ENCODE measurements at places on chromosomes 6 and 20.

- DNase-seq: no peak
These were observed 27.8 kb upstream of the SMIM28 start for GRCh38 chr6:138349891-138350290.

GRCh38 chr6:127178746-127179145 lies 60.3 kb downstream of the RSPO3 start:
- DNase-seq: no peak

DNA sequence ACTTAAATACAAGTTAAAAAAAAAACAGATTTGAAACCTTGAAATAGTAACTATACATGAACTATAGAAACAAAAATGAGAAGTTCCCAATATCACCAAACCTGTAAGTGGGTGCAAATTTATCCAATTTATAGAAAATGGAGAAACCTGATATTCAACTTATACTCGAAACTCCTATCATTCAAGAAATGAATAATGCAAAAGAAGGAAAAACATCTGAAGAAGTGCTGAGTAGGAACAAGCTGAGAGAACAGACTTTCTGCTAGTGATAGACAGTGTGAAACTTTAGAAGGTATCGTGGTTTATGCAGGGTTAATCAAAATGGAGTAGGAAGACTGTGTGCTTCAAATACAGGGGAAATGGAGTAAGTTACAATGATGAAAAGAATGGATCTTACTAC lies 4.5 kb downstream of the GPR63 start:
- no peak for DNase-seq

DNA sequence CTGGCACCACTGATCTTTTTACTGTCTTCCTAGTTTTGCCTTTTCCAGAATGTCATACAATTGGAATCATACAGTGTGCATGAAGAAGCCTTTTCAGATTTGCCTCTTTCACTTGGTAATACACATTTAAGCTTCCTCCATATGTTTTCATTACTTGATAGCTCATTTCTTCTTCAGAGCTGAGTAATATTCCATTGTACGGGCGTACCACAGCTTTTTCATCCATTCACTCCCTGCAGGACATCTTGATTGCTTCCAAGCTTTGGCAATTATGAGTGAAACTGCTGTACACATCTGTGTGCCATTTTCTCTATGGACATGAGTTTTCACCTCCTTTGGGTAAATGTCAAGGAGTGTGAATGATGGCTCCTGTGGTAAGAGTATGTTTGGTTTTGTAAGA lies 46.2 kb upstream of the LY86 start:
- DNase-seq: no peak

- DNase-seq: no peak
These were observed 95.1 kb upstream of the SASH1 start for GRCh38 chr6:148247386-148248063.

DNA sequence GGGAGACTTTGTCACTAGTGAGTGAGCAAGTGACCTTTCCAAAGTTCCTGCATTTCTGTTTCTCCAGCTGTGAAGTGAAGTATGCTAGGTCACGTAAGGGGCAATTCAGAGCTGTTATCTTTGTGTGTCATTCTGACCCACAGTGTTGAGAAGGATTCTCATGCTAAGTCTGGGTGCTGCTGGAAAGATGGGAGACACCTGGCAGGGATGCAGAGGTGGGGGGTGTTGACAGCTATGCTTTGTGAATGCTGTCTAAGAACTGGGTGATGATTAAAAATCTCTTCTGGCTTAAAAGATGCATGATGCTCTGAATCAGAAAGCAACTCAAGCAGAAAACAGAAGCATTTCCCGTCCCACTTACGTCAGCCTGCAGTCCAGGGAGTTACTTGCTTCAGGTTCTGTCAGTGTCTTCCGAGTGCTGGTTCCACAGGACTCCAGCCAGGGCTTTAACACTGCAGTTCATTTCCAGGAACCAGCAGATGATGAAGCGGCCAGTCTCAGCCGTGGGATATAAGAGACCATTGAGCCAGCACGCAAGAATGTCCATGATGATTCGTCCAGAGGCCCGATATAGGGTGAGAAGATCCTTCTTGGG lies 30.9 kb upstream of the ASXL1 start:
- no peak for DNase-seq

- no peak for DNase-seq
These were observed 297.4 kb downstream of the HIVEP2 start for GRCh38 chr6:142647449-142648035.

GRCh38 chr6:146946559-146946958 lies 257.7 kb upstream of the STXBP5 start:
- no peak for DNase-seq

DNA sequence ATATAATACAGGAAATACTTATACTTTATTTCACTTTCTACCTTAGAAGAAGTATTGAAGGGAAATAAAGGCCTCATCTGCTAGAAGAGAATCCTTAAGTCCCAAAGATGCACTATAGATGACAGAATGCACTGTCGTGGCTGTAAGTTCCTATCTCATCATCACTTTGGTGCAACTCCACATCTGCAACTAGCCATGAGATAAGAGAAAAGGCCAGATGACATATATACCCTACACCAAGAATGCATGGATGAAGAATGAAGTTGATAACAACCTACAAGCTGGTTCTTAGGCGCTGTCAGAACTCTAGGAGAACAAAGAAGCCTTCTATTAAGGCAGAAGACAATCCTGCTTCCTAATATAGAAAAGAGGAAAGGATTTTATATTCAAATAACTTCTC lies 11.6 kb upstream of the PLN start:
- no peak for DNase-seq

- no peak for DNase-seq
These were observed 40.4 kb downstream of the UNC5CL start for GRCh38 chr6:40998661-40999060.

GRCh38 chr20:19210391-19211155 lies 1.9 kb upstream of the SLC24A3 start:
- DNase-seq: no peak

DNA sequence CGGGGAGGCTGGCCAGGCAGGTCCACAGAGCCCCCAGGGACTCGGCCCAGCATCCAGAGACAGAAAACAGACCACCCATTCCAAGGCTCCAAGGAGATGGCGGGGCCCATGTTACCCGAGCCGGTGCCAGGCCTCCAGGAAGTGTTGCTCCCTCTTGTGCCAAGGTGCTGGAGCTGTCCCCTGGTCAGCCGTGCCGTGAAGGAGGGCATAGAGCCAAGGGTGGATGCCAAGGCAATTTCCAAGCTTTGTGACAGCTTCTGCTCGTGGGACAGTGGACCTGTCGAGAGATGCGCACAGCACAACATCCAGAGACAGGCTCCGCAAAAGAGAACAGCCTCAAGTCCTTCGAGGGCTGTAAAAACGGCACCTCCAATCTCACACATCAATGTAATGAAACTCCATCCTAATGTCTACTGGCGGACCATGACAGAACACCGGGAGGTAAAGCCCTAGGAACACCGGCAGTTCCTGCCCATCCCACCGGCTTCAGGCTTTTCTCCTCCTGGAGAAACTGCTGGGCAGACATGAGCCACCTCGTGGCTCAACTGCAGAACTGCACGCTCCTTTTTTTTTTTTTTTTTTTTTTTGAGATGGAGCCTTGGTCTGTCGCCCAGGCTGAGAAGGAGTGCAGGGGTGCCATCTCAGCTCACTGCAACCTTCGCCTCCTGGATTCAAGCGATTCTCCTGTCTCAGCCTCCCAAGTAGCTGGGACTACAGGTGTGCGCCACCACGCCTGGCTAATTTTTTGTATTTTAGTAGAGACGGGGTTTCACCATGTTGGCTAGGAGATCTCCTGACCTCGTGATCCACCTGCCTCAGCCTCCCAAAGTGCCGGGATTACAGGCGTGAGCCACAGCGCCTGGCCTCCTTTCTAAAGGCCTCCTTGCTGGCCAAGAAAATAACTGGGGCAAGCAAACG lies 30.9 kb upstream of the AVP start:
- DNase-seq: peak; percentile 67

- DNase-seq: no peak
These were observed 565.2 kb upstream of the MARCKS start for GRCh38 chr6:113291751-113292445.

- DNase-seq: no peak
These were observed 1424.8 kb upstream of the EYS start for GRCh38 chr6:67131827-67132226.

GRCh38 chr20:33306807-33307206 lies 23.8 kb downstream of the BPIFB1 start:
- DNase-seq: no peak

- DNase-seq: no peak
These were observed 20.5 kb upstream of the TBC1D32 start for GRCh38 chr6:121354764-121355163.

DNA sequence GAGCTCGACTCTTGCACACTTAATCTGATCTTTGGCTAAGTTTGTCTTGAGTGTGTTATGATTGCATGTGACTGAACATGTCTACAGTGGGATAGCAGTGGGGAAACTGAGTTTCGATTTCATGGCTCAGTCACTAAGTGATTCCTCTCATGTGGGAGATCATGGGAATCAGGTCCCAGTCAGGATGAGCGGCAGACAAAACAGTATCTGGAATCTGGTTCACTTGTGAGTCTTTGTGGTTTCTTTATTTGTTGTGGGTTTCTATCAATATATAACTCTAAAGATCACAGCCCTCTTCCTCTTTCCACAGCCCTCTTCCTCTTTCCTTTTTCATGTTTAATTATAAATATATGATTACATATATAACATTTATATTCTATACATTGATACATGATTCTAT lies 4.0 kb downstream of the RPP21 start:
- no peak for DNase-seq

DNA sequence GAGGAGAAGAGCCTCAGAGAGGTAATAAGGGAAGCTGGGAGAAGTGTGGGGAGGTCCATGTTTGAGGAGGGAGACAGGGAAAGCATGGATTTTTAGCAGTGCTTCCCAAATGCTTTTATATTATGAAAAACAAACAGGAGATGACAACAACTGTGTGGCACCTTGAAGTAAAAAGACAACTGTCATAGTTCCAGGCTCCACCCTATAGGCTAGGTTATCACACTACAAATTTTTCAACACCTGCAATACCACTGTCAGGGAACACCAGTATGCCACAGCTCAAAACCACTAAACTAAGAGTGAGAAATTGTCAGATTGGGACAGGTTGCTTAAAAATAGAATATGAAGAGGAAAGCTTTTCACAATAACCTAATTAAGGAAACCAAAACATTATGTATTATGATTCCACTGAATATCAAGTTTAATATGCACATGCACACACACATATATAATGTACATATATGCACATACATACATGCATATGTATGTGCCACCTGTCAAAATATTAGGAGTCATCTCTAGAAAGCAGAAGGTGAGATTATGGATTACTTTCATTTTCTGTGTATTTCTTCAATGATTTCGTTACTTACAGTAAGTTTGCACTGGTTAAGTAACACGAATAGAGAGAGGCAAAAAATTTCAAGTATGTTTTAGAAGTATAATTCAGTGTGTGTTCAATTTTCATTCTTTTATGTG lies 261.2 kb downstream of the PTPRK start:
- peak; percentile 11 for DNase-seq

GRCh38 chr6:158481690-158482473 lies 78.0 kb upstream of the TMEM181 start:
- DNase-seq: no peak

DNA sequence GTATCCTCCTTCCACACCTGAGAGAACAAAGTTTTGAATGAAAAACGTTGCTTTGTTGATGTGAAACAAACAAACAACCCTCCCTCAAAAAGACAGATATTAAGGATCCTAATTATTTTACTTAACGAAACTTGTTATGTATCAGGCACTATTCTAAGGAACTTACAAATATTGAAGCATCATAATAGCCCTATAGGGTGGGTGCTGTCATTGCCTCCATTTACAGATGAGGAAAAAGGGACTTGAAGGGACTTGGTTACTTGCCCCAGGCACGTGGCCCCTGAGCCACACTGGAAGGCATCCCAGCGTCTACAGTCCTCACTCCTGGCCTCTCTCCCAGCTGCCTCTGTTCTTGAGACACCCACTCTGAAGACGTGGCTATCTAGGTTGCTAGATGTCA lies 20.2 kb upstream of the OLIG3 start:
- DNase-seq: no peak

GRCh38 chr20:12270863-12271262 lies 353.2 kb downstream of the BTBD3 start:
- no peak for DNase-seq

GRCh38 chr20:6473197-6473596 lies 294.3 kb upstream of the BMP2 start:
- DNase-seq: no peak

DNA sequence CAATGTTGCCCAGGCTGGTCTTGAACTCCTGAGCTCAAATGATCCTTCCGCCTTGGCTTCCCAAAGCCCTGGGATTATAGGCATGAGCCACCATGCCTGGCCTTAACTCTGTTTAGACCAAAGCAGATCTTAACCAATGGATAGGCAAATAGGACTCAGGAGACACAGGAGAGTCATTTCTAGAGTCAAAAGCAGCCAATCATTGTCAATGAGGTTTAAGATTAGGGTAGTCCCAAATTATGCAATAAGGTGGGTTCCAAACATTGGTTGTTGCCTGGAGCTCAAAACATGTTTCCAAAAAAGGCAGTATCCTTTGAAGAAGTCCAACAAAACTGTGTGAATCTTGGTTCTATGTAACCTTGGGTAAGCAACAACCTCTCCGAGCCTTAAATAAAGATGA lies 95.7 kb upstream of the JARID2 start:
- DNase-seq: no peak

DNA sequence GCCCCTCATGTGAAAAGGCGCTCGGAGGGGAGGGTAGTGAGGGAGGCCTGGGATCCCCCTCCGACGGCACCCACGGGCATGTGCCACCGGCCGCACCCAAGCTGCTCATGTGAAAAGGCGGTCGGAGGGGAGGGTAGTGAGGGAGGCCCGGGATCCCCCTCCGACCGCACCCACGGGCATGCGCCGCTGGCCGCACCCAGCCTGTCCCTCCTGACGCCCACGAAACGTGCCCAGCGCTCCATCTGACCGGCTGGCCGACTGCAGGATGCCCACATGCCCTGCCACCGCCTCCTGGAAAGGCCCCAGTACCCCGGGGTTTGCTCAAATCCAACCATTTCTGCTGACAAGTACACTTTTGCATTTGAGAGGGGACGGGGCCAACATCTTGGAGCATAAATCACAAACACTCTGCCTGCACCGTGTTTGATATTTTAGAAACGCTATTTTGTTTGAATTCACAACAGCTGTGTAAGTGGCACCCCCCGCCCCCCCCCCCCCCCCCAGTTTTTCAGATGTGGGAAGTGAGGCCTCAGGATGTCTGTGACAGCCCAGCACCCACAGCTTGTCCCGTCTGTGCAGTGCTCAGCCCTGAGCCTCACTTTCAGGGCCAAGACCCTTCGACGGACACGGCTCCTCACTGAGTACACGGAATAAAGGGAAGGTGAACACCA lies 34.1 kb downstream of the SLC2A4RG start:
- no peak for DNase-seq

DNA sequence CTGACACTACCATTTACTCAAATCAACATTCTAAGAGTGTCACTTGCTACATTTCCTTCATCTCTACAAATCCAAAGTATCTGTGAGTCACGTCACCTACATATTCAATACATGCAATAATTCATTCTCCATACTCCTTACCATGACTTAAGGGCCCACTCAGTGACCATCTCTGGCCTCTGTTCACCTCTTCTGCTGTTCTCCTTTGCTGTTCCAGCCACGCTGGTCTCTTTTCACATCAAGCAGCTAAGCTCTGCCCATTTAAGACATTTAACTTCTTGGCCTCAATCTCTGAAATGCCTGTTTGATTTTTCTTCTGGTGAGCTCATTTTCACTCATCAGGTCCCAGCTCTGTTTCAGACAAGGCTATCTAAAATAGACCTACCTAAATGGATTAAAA lies 46.5 kb downstream of the HFE start:
- no peak for DNase-seq

GRCh38 chr6:38169221-38169976 lies 349.9 kb downstream of the ZFAND3 start:
- no peak for DNase-seq

All from stimulated activated naive CD4-positive, alpha-beta T cell (primary cell).